ENCODE measurements at places on chromosomes 16 and 17. TPM values are rescaled to one million over a fixed set of nuclear protein-coding genes. Genes with fewer than 3 reads are reported as not detected.

HEXIM1 gene
- 29.2 TPM for total RNA-seq

AXIN2 gene
- total RNA-seq = 5.3 TPM

TSPOAP1 gene
- total RNA-seq = 51.5 TPM

SLC47A1 gene
- not detected for total RNA-seq

WNK4 gene
- 0.37 TPM for total RNA-seq

TPSAB1 gene
- not detected for total RNA-seq

UNC45B gene
- not detected for total RNA-seq

KRTAP9-2 gene
- not detected for total RNA-seq

EFTUD2 gene
- total RNA-seq = 156 TPM

SOX15 gene
- 0.34 TPM for total RNA-seq

KCNG4 gene
- total RNA-seq = not detected

DRC7 gene
- 0.55 TPM for total RNA-seq

UBN1 gene
- 44.1 TPM for total RNA-seq

DNAI2 gene
- 0.52 TPM for total RNA-seq

SLC12A3 gene
- not detected for total RNA-seq

DNAJA3 gene
- 55.1 TPM for total RNA-seq

ACSM3 gene
- total RNA-seq = 5.1 TPM

RBFOX1 gene
- total RNA-seq = not detected

ACSM2B gene
- not detected for total RNA-seq

HBA1 gene
- total RNA-seq = not detected

MPHOSPH6 gene
- 44.5 TPM for total RNA-seq

GALK1 gene
- total RNA-seq = 52.2 TPM

PDILT gene
- not detected for total RNA-seq

LDHD gene
- not detected for total RNA-seq

CKLF gene
- total RNA-seq = 137 TPM

CD19 gene
- total RNA-seq = 0.68 TPM

VWA3A gene
- total RNA-seq = 0.18 TPM

KRT33A gene
- total RNA-seq = not detected

IRX5 gene
- total RNA-seq = not detected

STAC2 gene
- not detected for total RNA-seq

HSD17B2 gene
- total RNA-seq = not detected

EXOC3L1 gene
- total RNA-seq = not detected

ACE gene
- not detected for total RNA-seq

SPATA32 gene
- 0.55 TPM for total RNA-seq

TNP2 gene
- not detected for total RNA-seq

XYLT1 gene
- total RNA-seq = 59.4 TPM

PPY gene
- not detected for total RNA-seq

Data from activated CD8-positive, alpha-beta T cell treated with anti-CD3 and anti-CD28 coated beads, Interleukin-2, amount 10 ng/mL, durations not matched to agents 7 days and 5 days (primary cell).